ENCODE measurements at places on chromosomes 16 and 17.

GRCh38 chr17:51540151-51540550, 279.8 kb downstream of the UTP18 start:
- DNase-seq, result no peak

- DNase-seq, result no peak
These were observed 123.8 kb upstream of the RPL38 start for GRCh38 chr17:74079537-74080300.

DNA sequence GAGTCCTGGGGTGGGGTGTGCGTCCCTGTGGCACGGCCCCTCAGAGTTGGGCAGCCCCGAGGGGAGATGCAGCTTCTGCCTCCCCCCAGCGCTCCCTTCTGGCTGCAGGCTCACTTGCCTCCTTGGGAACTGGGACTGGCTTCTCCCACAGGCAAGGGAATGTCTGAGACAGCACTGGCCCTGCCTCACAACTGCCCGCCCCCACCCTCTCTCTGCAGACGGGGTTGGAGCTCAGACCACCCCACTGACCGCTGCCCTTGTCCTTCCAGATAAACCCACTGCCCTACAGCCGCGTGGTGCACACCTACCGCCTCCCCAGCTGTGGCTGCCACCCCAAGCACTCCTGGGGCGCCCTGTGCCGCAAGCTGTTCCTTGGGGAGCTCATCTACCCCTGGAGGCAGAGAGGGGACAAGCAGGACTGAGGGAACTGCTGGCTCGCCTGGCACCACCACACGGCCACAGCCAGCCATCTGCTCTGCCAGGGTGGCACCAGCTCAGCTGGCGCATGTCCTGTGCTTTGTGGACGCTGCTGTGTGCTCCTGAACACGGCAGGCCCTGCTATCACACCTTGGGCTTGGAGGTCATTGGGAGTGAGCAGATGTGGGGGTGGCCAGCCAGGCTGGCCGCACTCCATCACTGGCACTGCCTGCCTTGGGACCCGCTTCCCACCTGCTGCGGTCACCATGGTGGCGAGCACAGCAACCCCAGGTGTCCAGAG, 7.1 kb upstream of the RAB40C start:
- DNase-seq, result no peak

- DNase-seq, result no peak
These were observed 14.4 kb upstream of the ATP2A3 start for GRCh38 chr17:3978421-3979289.

DNA sequence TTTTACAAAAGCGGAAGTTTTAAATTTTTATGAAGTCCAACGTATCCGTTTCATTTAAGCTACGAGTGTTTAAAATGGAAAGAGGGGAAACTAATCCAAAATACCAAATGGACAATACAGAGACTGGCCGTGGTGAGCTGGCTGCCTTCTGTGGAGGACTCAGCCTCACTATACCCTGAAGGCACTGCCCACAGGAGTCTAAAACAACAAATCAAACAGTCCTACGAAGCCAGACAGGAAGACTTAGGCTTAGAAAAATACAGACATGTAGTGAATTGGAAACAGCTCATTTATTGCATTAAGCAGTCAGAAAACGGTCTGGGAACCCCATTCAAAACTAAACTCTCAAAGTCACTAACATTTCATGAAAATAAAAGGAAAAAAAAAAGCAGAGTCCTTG, 75.1 kb downstream of the CYTH1 start:
- DNase-seq, result no peak

All from stimulated activated CD4-positive, alpha-beta T cell treated with anti-CD3 and anti-CD28 coated beads, Interleukin-15, amount 100 ng/mL, for 48 hours (primary cell).